ENCODE measurements at places on chromosomes 6 and 20. TPM values are rescaled to one million over a fixed set of nuclear protein-coding genes. Genes with fewer than 3 reads are reported as not detected.

GRCh38 chr20:43727980-43728590, 1.3 kb upstream of the GTSF1L start:
- no peaks in the 10 kb centered on the region for H3K27me3 ChIP-seq
- H3K27ac ChIP-seq = no peak overlapping the region
- no peak overlapping the region for H3K4me3 ChIP-seq
- peaks cover 2% of the 10 kb centered on the region for H3K36me3 ChIP-seq
- DNase-seq = no peak

DNA sequence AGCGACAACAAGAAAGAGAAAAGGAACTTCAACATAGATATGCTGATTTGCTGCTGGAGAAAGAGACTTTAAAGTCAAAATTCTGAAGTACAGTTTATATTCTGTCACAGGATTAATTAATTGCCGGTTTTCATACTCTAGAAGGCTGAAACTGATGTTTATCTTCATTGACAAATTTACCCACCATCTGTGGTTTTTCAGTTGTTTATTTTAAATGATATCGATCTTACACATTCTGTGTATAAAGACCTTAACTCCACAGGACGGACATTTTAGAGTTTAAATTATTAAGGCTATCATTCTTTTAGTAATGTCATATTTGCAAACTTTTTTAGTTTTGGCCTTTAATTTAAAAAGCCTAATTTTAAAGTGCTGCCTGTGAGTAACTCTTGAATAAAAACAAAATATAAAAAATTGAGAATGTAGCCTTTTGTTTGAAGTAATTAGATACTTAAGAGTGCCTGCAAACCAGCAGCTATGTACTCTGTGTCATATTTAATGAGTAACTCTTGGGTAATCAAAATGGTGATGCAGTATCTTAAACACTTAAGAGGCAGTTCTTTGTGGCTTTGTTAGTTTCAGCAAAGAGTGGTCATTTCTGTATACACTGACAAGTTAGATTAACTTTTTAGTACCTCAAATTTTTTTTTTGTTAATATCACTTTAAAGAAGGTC, 59.3 kb downstream of the CDC5L start:
- H3K27ac ChIP-seq = no peak overlapping the region
- no peaks in the 10 kb centered on the region for H3K4me1 ChIP-seq
- H3K27me3 ChIP-seq = no peaks in the 10 kb centered on the region
- peaks cover 17% of the 10 kb centered on the region for H3K36me3 ChIP-seq
- H3K4me3 ChIP-seq = no peak overlapping the region

DNA sequence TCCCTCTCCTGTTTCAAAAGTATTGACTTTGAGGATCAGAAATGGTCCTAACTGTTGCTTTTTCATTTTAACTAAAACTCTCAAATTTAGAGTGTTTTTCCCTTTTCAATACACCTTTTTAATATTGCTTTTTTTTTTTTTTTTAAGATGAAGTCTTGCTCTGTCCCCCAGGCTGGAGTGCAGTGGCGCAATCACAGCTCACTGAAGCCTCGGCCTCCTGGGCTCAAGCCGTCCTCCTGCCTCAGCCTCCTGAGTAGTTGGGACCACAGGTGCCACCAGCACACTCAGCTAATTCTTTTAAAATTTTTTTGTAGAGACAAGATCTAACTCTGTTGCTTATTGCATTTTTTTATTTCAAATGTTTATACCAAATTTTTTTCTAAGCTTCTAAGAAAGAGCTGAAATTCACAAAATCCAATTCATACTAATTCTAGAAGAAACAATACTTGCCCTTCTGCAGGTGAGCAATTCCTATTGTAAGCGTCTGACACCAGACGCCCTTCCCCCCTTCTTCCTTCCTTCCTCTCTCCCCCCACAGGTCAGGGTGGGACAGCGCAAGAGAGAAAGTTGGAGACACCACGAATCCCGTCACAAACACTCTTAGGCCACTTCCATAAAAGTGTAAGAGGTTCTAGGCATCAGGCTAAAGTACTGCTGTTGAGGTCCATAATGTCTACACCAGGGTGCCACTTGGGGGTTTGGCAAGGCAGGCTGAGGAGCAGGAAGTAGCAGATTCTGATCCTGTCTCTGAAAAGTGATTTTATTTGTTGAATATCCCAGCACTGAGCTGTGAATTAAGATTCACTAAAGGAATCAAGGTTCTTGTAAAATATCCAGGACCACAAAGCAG, 12.8 kb downstream of the DLL1 start:
- H3K27ac ChIP-seq = peak overlapping the region; percentile 34
- H3K36me3 ChIP-seq = no peaks in the 10 kb centered on the region
- H3K4me3 ChIP-seq = peak overlapping the region; percentile 10

DNA sequence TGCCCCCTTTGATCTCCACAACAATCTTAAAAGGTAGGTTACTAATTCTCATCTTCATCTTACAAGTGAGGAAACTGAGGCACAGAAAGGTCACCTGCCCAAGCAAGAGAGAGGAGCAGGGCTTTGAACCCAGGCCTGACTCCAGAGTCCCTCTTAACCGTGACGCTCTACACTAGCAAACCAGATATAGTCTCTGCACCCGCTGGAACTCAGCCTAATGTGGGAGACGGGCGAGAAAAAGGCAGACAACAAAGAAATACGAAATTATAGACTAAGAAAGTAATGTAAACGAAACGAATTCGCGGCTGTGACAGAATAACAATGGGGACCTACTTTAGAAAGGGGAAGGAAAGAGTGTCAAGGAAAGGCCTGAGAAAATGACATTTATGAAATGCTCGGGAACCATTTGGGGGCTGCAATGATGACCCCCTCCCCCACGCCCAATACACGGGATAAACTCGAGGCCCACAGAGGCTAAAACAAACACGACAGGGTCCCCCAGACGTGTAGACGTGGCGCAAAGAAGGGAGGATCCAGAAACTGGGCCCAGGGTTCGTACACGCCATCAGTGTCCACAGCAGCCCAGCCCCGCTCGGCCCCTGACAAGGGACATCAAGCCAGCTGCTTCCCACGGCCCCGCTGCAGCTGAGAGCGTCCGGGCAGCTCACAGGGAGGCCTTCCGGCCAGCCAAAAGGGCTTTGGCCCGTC, 637 bp downstream of the TRPC4AP start:
- peaks cover 13% of the 10 kb centered on the region for H3K36me3 ChIP-seq
- H3K27me3 ChIP-seq = no peaks in the 10 kb centered on the region
- peaks cover 67% of the 10 kb centered on the region for H3K4me1 ChIP-seq
- peak overlapping the region; percentile 85 for H3K4me3 ChIP-seq
- peak; percentile 24 for DNase-seq

DNA sequence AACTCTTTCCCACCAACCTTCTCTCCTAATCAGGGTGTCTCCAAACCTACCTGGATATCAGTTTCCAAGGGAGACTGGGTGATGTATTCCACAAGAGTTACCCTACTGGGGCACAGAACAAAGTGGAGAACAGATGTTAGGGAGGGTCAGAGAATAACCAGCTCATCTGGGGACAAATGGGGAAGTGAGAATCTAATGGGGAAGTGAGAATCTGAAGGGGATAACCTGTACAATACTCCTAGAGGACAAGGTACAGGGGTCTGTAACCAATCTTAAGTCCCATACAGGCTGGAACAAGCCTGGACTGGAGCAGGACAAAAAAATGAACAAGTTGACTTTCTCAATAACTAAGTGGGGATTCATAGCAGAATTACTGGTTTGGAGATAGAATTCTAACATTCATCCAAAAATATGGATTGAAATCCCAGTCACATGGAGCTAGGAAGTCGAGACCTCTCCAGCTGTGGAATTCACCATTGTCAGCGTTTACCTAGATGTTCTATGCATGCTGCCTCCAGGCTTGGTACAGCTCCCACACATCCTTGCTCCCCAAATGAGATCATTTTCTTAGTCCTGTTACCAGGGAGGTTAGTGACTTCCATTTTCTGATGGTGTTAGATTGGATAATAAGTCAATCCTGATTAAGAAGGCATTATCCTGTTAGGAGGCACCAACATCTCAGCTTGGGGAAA, 214.8 kb upstream of the MOCS1 start:
- H3K36me3 ChIP-seq = no peaks in the 10 kb centered on the region
- peaks cover 31% of the 10 kb centered on the region for H3K27me3 ChIP-seq
- no peak overlapping the region for H3K27ac ChIP-seq
- H3K4me3 ChIP-seq = no peak overlapping the region
- no peaks in the 10 kb centered on the region for H3K4me1 ChIP-seq

DNA sequence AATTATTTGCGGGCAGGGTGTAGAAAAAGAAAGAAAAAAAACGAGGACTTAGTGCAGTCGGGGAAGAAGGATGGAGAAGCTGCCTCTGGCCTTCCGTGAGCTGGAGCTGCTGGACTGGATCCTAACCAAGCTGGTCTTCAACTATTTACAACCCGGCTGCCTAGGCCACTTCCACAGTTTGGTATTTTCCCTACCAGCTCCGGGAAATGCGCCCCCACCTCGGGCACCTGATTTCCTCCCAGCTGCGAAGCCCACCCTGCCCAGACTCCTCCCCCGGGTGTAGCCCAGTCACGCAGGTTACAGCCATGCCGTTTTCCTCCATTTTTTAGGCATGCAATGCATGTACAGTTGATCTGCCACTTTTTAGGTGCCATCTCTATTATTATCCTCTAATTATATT, 21.2 kb downstream of the THEMIS start:
- peak overlapping the region; percentile 93 for H3K27ac ChIP-seq
- H3K4me1 ChIP-seq = peaks cover 83% of the 10 kb centered on the region
- peaks cover 2% of the 10 kb centered on the region for H3K36me3 ChIP-seq

GRCh38 chr6:30411515-30412207, 66.7 kb downstream of the RPP21 start:
- peaks cover 64% of the 10 kb centered on the region for H3K27me3 ChIP-seq
- peak; percentile 60 for DNase-seq
- H3K4me1 ChIP-seq = peaks cover 6% of the 10 kb centered on the region
- no peaks in the 10 kb centered on the region for H3K36me3 ChIP-seq
- peak overlapping the region; percentile 56 for H3K4me3 ChIP-seq

- peaks cover 28% of the 10 kb centered on the region for H3K27me3 ChIP-seq
- no peak for DNase-seq
- H3K4me1 ChIP-seq = peaks cover 11% of the 10 kb centered on the region
- H3K36me3 ChIP-seq = no peaks in the 10 kb centered on the region
- no peak overlapping the region for H3K27ac ChIP-seq
Observed at GRCh38 chr6:87116922-87117321, 22.0 kb upstream of the CGA start.

DNA sequence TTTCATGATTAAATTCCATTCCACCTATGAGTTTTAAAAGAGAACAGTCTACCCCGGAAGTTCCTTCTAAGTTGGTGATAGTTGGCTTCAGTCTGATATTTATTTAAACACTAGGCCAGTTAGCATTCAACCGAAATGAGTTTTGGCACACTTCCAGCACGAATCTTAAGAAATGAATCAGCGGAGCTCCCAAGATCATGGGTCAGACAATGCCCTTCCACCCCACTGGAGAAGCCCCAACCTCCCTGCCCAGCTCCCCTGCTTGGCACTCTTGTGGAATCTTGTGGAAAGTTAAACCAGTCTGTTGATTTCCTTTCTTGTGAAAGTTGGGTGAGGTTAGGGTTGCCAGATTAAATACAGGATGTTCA, 64.3 kb downstream of the MKKS start:
- no peak overlapping the region for H3K4me3 ChIP-seq
- no peaks in the 10 kb centered on the region for H3K36me3 ChIP-seq
- no peak overlapping the region for H3K27ac ChIP-seq
- no peaks in the 10 kb centered on the region for H3K4me1 ChIP-seq

GRCh38 chr20:49862607-49863200, 50.1 kb downstream of the SLC9A8 start:
- no peaks in the 10 kb centered on the region for H3K27me3 ChIP-seq
- H3K4me1 ChIP-seq = peaks cover 21% of the 10 kb centered on the region

DNA sequence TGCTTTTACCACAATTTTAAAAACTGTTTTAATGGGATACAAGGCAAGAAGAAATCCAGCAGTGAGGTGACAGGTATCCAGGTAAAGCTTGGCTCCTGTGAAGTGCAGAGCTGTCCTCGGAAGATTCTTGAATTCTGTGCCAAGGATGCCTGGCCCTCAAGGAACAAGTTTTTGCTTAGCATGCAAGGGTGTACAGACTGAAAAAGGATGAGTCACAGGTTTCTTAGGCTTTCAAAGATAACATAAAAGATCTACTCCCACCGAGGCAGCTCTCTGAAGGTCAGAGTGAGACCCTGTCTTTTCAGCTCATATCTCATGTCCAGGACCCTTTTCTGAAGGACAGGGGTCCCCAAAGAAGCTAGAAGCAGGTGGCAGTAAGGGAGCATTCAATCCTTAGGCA, 83.3 kb downstream of the CHD6 start:
- no peak for DNase-seq
- peaks cover 6% of the 10 kb centered on the region for H3K36me3 ChIP-seq
- H3K4me3 ChIP-seq = no peak overlapping the region
- no peaks in the 10 kb centered on the region for H3K27me3 ChIP-seq

- no peak overlapping the region for H3K27ac ChIP-seq
- peaks cover 37% of the 10 kb centered on the region for H3K27me3 ChIP-seq
- H3K4me3 ChIP-seq = no peak overlapping the region
Observed at GRCh38 chr6:35173044-35173426, 31.9 kb upstream of the TCP11 start.

GRCh38 chr6:71028877-71029252, 72.0 kb upstream of the B3GAT2 start:
- no peak overlapping the region for H3K4me3 ChIP-seq
- H3K27me3 ChIP-seq = peaks cover 9% of the 10 kb centered on the region
- H3K4me1 ChIP-seq = no peaks in the 10 kb centered on the region
- H3K27ac ChIP-seq = no peak overlapping the region

DNA sequence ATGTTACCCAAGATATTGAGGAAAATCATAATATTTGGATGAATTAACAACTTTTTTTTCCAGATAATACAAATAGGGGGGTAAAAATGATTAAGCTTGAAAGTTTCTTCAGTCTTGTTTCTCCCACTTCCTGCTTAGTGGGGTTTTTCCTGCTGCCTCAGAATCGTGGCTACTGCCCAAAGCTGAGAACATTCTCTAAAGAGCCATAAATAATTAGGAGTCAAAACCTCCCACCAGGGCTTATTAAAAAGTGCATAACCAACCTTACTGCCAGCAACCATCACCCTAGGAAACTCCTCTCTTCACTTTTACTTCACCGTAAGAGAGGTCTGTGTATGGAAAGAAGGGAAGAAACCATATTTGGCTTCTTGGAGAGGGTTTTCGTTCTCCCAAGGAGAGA, 9.0 kb upstream of the LCA5 start:
- peaks cover 11% of the 10 kb centered on the region for H3K27me3 ChIP-seq
- no peaks in the 10 kb centered on the region for H3K4me1 ChIP-seq
- no peaks in the 10 kb centered on the region for H3K36me3 ChIP-seq
- H3K27ac ChIP-seq = no peak overlapping the region

The SLA2 gene
- total RNA-seq = 44.9 TPM

The MAS1 gene
- not detected for total RNA-seq

The PIGU gene
- 20.7 TPM for total RNA-seq

The SRSF12 gene
- total RNA-seq = 0.23 TPM

The FGD2 gene
- 1.4 TPM for total RNA-seq

The RFX6 gene
- not detected for total RNA-seq

The KIF6 gene
- 0.46 TPM for total RNA-seq

The CD93 gene
- total RNA-seq = 2.0 TPM

The PLA2G7 gene
- total RNA-seq = not detected

The FLOT1 gene
- total RNA-seq = 293 TPM
